ENCODE measurements at places on chromosomes 16 and 17. TPM values are rescaled to one million over a fixed set of nuclear protein-coding genes. Genes with fewer than 3 reads are reported as not detected.

TMEM98 gene
- 215 TPM for total RNA-seq

LPCAT2 gene
- 12.7 TPM for total RNA-seq

KRT38 gene
- total RNA-seq = 0.14 TPM

UNC13D gene
- 0.46 TPM for total RNA-seq

SDF2 gene
- total RNA-seq = 65.4 TPM

CTRB2 gene
- total RNA-seq = not detected

EPOP gene
- 0.83 TPM for total RNA-seq

TTLL6 gene
- total RNA-seq = 0.57 TPM

KAT2A gene
- 3.8 TPM for total RNA-seq

AKTIP gene
- total RNA-seq = 12.4 TPM

CRYM gene
- 0.14 TPM for total RNA-seq

GIT1 gene
- 10.4 TPM for total RNA-seq

TNFRSF17 gene
- total RNA-seq = not detected

MEOX1 gene
- total RNA-seq = under 0.01 TPM

PYDC1 gene
- total RNA-seq = not detected

SLC12A3 gene
- under 0.01 TPM for total RNA-seq
